Smooth muscle cell of the pulmonary artery (primary cell): ENCODE measurements at places on chromosomes 12 and 14. TPM values are rescaled to one million over a fixed set of nuclear protein-coding genes. Genes with fewer than 3 reads are reported as not detected.

EPYC gene
- total RNA-seq, result not detected in 2 replicates

KRT3 gene
- total RNA-seq, result not detected in 2 replicates

KLRG1 gene
- 0.50 and 0.78 TPM in 2 replicates for total RNA-seq

CIDEB gene
- total RNA-seq, result 1.6 and 2.3 TPM in 2 replicates

GPR68 gene
- total RNA-seq, result 1.4 and 10.6 TPM in 2 replicates
